Lower leg skin (tissue), 4 donors: ENCODE measurements at places on chromosomes 16 and 17. TPM values are rescaled to one million over a fixed set of nuclear protein-coding genes. Genes with fewer than 3 reads are reported as not detected.

- no peak for DNase-seq
Measured at GRCh38 chr17:42832213-42832933, 824 bp upstream of the PSME3 start.

- DNase-seq: no peak
Measured at GRCh38 chr17:10447026-10447931, 22.1 kb downstream of the MYH4 start.

DNA sequence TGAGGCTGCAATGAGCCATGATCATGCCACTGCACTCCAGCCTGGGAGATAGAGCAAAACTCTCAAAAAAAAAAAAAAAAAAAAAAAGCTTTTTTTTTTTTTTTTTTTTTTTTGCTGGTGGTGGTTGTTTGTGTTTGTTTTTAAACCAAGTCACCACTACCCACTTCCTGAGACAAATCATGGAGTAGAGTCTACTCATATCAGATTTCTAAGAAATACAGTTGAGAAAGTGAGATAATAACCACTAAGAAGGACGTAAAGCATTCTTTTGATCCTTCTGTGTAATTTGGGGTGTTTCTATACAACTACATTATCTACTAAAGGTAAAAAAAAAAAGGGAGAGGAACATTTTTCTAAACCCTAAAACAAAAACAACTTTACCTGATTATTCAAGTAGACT is 38.0 kb downstream of the AXIN2 start:
- DNase-seq: no peak

ABCA9 gene
- total RNA-seq: 7.4 TPM

DNA sequence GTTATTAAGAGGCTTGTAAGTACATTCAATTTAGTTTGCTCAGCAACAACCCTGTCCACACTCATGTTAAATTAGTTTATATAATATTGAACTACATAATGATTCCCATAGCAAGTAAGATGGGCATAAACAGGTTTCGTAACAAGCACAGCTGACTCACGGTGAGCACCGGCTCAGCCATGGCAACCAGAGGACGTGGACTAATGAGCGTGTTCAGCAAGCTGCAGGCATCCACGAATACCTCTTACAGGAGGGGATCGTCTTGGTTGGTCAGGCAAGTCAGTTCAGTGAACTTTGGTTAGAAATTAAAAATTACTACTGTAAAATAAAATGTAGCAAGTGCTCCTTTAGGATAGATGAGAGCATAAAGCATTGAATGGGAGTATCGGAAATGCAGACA is 58.4 kb downstream of the ELAC2 start:
- DNase-seq: no peak

SULT1A4 gene
- total RNA-seq: 2.0 TPM

TM4SF5 gene
- not detected for total RNA-seq

- no peak for DNase-seq
Measured at GRCh38 chr17:19987897-19988296, 10.3 kb upstream of the AKAP10 start.

- DNase-seq: no peak
Measured at GRCh38 chr16:53556521-53556920, 53.5 kb upstream of the AKTIP start.

TMC8 gene
- total RNA-seq: 2.7 TPM
